HT1080 (cell line): ENCODE measurements at places on chromosomes 2 and 18. TPM values are rescaled to one million over a fixed set of nuclear protein-coding genes. Genes with fewer than 3 reads are reported as not detected.
A peak's percentile ranks its signal among the peaks of the same experiment; 100 is the strongest.

Gene DUSP19
- total RNA-seq: 1.2 and 3.2 TPM in 2 replicates

DNA sequence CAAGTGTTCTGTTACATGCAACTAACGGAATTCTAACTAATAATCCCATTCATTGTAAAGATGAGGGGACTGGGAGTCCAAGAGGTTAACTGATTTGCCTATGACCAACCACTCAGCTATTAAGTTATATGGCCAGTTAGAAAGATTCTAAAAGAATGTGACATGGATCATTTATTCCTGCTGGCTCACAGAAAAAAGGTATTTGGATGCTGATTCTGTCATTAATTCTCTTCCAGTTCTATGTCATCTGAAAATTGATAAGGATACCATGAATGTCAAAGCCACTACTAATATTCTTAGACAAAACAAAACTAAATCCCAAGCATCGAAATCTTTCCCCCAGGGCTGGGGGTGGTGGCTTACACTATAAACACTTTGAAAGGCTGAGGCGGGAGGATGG is 41.2 kb upstream of the GORASP2 start:
- DNase-seq: no peak

- no peak for DNase-seq
Measured at GRCh38 chr2:136408795-136409194, 290.8 kb upstream of the CXCR4 start.

DNA sequence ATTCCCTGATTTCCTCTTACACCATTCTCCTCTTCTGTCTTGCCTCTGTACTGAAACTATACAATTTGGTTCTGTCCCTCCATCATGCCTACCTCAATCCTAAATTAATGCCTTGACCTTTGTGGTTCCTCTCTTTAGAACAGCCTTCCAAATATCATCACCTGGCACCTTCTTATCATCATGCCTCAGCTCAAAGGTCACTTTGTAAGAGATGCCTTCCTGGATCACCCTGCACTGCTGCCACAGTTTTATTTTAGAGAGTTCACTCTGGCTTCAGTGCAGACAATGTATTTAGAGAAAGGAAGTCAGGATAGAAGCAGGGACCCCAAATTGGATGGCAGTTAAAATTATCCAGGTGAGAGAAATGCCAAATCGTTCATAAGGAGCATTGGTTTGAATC is 64.5 kb downstream of the LRRTM4 start:
- DNase-seq: no peak

Gene TDRD15
- total RNA-seq: not detected in 2 replicates

Gene SERPINB13
- total RNA-seq: not detected in 2 replicates

DNA sequence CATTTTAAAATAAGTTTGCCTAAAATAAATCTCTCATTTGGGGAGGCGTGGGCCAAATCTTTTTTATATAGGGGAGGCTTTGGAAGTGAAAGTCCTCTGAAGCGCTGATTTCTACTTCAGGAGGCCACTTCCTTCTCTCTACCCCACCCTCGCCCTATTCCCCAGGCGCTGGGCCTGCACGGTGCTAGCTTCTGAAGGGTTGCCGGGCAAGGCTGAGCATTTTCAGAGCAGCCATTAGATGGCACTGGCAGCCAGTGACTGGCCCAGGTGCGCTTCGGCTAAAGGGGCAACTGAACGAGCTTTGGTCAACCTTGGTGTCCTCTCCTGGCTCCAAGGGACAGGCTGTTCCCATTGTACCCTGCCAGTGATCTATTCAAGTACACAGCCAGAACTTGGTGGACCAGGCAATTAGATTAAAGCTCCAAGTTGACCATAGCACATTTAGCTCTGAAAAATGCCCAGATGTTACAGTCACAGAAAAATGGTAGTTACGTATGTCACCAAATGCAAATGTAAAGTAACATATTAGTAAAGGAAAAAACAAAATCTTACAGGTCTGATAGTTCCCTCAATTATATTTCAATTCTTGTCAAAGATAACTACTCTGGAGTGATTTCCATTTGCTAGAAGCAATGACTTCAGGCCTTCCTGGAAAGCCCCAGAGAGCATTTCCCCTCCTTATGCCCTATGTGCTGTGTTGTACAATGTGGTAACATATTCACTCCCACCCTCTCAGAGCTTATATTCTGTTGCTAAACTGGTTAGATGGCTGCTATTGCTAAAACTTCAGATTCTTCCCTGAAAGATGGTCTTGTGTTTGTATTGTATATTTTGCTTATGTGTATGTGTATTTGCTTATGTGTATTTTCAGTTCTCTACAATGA is 2.1 kb downstream of the POMC start:
- DNase-seq: peak; percentile 55

Gene TTR
- total RNA-seq: not detected in 2 replicates

Gene ANKRD36C
- total RNA-seq: 13.3 and 14.8 TPM in 2 replicates

- DNase-seq: no peak
Measured at GRCh38 chr2:83394134-83394904, 1064.8 kb downstream of the SUCLG1 start.

Gene SH3BP4
- 17.3 and 20.2 TPM in 2 replicates for total RNA-seq

DNA sequence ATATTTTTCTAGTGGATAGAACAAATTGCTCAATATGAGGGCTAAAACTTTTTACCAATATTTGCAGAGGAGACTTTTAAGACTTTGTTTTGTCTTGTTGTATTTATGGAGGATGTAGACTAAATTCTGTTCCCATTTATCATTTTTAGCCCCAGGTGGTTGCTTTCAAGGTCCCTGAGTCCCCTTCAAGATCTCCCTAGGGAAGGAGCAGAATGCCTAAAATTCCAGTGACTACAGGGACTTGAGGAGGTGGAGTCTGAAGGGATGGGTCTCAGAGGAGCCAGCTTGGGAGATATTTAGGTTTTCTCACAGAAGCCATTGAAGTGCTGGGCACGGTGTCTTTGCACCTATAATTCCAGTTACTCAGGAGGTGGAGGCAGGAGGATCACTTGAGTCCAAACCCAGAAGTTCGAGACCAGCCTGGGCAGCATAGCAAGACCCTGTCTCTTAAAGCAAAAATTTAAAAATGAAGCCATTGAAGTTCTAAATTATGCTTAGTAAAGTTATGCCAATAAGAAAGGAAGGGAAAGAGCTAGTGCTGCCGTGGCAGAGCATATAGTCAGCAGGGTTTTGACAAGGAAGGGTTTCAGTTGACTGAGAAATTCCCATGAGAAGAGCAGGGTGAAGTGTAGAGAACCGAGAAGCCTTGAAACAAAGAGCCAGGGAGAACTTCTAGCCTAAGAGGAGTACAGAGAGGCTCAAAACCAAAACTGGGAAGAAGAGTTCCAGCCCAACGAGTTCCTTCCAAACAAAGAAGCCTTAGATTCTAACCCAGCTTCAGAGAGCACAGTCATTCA is 43.4 kb downstream of the COMMD1 start:
- no peak for DNase-seq

- no peak for DNase-seq
Measured at GRCh38 chr2:77839102-77839501, 316.9 kb upstream of the LRRTM4 start.

Gene SOWAHC
- 13.1 and 14.9 TPM in 2 replicates for total RNA-seq

- no peak for DNase-seq
Measured at GRCh38 chr2:26559044-26559405, 81.1 kb upstream of the OTOF start.

- DNase-seq: peak; percentile 78
Measured at GRCh38 chr2:140975237-140975636, 1155.6 kb downstream of the LRP1B start.

GRCh38 chr18:286515-287310 is 18.9 kb upstream of the THOC1 start:
- no peak for DNase-seq

- no peak for DNase-seq
Measured at GRCh38 chr2:120445449-120446143, 99.7 kb downstream of the INHBB start.

Gene GULP1
- 18.5 and 21.8 TPM in 2 replicates for total RNA-seq

- peak; percentile 29 for DNase-seq
Measured at GRCh38 chr2:171529914-171530313, 7.6 kb downstream of the CYBRD1 start.

- DNase-seq: no peak
Measured at GRCh38 chr2:205439621-205440020, 242.7 kb upstream of the NRP2 start.

GRCh38 chr2:145751155-145751554 is 1231.2 kb upstream of the ZEB2 start:
- DNase-seq: no peak

DNA sequence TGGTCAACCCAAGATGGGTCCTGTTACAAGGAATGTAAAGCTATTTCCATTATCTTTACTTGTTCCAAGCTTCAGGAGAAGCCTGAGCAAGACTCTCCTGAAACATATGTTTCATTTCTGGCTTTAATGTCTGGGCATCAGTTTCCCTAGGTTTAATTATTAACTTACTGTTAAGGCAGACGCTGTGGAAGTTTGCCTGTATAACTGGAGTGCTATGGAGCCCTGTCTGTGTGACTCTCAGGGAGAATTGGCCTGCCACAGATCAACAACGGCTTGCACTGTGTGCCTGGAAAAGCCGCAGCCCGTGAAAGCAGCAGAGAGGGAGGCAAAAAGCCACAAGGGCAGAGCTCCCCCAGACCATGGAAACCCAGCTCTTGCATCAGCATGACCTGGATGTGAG is 22.1 kb upstream of the LONRF2 start:
- no peak for DNase-seq
